ENCODE measurements at places on chromosomes 11 and 22. TPM values are rescaled to one million over a fixed set of nuclear protein-coding genes. Genes with fewer than 3 reads are reported as not detected.

DNA sequence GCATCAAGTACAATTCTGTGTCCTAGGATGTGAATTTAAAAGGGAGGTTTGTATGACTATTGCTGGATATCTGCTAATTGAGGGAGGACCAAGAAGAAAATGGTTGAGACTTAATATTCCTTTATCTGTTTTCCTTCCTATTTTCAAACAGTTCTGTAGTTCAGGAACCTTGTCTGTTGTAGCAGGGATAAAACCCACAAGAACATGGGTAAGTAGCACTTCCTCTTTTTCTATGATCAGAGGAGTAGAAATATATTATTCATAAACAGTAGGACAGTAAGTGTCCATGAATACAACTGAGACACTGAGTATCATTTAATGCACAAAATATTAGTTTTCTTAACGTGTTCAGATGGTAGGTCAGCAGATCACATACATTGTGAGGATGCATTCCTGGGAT is 7.6 kb downstream of the MS4A3 start:
- no peak for DNase-seq

DNA sequence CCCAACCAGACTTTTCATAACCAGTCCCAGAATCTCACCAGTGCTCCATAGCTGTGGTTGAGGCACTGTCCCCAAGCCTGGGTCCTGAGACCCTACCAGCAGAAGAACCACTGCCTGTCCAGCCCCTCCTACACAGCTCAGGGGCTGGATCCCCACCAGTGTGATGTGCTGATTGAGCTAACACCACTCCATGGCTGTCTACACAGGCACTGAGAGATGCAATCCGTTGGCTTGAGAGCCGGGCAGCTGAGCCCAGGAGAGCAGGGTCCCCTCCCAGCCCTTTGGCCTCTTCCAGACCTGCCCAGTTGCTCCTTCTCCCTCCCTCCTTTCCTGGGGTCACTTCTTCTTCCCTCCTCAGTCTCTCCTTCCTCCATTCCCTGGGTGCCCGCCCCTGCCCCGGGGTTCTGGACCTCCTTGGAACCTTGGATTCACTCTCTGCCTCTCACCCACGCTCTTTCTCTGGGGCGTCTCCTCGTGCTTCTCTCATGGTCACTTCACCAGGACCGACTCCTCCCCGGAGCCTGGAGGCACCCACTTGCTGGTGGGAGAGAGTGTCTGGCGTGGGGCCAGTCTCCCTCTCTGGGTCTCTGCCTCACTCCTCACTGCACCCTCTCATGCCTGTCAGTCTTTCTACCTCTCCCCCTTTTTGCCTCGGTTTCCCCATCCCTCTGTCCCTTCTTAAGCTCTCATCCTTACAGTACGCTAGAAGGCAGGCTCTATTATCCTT is 706 bp upstream of the SCYL1 start:
- DNase-seq = no peak

DNA sequence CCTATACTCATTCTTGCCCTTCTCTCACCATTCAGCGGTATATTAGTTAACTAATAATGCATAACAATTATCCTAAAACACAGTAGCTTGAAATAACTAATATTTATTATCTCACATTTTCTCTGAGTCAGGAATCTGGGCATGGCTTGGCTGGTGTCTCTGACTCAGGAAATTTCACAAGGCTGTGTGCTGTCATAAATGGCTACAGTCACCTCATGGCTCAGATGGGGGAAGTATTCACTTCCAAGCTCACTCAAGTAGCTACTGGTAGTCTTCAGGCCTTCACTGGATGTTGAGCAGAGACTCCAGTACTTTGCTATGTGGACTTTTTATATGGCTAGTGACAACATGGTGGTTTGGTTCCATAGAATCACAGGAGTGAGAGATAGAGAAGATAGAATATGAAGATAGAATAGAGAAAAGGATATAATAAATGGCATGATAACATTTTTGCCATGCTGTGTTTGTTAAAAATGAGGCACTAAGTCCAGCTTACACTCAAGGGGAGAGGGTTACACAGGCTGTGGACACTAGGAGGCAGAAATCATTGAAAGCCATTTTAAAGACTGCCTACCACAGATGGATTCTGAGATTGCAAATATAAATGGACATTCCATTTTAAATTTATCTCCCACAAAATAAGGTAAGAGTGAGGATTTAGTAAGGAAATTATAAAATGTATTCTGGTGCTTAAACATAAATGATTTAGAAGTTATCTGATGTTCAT is 997.8 kb upstream of the CHORDC1 start:
- DNase-seq = no peak

- no peak for DNase-seq
These were observed 50.5 kb downstream of the IGSF9B start for GRCh38 chr11:133906241-133906640.

GRCh38 chr11:42296910-42297309 is 837.5 kb upstream of the LRRC4C start:
- DNase-seq = no peak

DNA sequence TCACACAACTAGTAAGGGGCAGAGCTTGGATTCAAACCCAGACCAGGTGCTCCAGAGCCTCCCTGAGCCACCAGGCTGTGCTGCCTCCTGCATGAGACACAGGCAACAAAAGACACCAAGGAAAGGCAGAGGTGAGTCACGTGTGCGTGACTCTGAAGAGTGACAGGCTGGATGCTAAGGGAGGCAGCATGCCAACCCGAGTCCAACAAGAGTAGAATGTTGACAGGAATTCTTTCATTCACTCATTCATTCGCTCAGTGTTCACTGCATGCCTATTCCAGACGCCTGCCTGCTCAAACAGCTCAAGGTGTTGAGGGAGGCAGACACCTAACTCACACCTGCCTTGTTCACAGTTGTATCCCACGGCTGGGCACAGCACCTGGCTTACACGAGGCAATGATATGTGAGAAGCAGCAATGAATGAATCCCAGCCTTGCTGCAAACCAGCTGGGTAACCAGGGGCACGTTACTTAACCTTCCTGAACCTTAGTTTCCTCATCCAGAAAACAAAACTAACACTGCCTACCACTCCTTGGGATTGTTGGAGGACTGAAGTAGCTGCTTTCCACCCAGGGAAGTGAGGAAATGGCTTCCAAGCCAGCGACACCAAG is 73.8 kb upstream of the ARFGAP3 start:
- peak; percentile 67 for DNase-seq

DNA sequence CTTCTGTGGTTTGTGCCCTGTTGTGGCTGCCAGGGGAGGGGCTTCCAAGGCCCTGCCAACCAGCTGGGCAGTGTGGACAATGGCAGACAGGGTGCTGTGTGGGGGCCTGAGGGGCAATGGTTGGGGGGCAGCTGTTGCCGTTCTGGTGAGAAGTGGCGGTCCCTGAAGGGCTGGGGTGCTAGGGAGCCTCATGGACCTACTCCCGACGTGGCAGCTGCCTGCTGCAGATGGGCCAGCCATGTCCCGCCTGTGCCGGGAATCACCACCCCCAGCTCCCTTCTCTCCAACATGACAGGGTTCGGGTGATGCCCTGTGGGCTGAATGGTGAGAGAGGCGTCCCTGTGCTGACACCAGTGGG is 74.2 kb downstream of the KCNQ1 start:
- no peak for DNase-seq

GRCh38 chr11:112310419-112310818 is 49.8 kb upstream of the PLET1 start:
- DNase-seq = no peak

- no peak for DNase-seq
These were observed 57.7 kb upstream of the AMPD3 start for GRCh38 chr11:10397226-10397987.

DNA sequence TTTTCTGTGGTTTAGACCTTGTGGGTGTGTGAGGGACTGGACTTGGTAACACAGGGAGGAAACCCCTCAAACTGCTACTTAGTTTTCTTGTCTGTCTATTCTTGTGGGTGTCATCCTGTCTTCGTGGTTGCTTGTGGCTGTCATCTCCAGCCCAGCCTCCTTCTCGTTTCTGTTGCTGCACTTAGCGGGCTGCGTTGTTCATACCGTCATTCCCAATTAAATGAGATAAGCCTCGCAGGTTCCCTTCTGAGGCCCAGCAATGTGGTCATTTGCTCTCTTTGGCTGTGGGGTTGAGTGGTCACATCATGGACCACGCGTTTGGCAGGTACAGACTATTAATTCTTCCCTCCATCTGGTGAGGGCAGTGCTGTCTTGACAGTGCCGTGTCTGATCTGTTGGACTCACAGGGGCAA is 18.8 kb downstream of the PANX1 start:
- DNase-seq = no peak

POLD4 gene
- total RNA-seq = 95.1 TPM

HMBS gene
- total RNA-seq = 35.2 TPM

PPFIA1 gene
- total RNA-seq = 84.0 TPM
